ENCODE measurements at places on chromosomes 3 and 15.
A peak's percentile ranks its signal among the peaks of the same experiment; 100 is the strongest.

DNA sequence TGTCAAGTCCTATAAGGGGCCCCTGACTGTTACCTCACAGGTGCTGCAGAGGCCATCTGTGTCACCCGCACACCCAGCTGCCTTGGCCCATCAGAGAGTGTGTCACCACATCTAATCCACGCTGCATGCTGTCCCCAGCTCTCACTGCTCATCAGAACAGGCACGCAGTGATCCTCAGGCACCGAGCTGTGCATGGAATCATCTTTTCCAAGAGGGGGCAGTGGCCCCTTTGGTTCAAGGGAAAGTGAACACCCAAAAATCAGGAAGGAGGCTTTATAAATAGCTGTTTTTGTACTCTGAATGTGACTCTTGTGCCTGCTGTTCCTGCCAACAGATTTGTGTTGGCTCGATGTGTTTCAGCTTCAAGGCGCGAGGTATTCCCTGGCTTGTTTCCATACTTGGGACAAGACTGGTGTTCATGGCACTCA lies 110.3 kb upstream of the ETV5 start:
- DNase-seq = no peak

- DNase-seq = peak; percentile 48
Observed at GRCh38 chr3:177835008-177835407, 637.7 kb upstream of the TBL1XR1 start.

DNA sequence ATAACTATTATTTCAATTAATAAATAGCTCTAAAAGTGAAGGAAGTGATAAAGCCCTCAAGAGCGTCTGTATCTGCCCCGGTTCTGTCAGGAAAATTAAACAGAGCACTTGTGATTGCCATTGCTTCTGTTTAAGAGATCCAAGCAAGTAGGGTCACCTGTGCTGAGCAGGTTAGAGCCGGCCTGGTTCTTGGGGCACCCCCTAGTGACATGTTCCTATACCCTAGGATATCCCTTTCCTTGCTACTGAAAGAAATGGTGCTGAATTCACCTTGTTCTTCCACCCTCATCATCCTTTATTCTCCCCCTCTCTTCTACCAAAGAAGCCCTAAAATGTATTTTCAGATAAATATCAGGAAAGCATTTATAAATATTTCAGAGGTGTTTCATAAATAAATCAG lies 323.5 kb downstream of the RORA start:
- DNase-seq = no peak

GRCh38 chr3:41002104-41002503 lies 197.2 kb upstream of the CTNNB1 start:
- DNase-seq = no peak

DNA sequence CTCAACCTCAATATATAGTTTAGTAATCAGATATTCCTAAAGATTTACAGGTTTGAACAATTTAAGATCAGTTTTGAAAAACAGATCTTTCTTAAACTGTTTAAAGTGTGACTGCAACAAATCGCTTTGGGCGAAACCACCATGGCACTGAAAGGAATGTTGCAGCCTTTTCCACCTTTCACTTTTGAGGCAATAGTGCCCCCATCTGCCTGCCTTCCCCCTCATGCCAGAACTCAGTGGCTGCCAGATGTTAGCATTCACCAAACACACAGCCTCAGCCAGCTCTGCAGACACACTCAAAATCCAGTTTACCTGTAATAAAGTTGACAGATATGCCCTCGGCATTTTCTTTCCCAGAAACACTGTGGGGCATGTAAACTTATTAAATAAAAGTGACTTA lies 3.3 kb downstream of the LYSMD4 start:
- no peak for DNase-seq

- no peak for DNase-seq
Observed at GRCh38 chr15:41042851-41043250, 73.2 kb downstream of the INO80 start.

GRCh38 chr15:51343466-51343865 lies 2.0 kb downstream of the GLDN start:
- DNase-seq = no peak

DNA sequence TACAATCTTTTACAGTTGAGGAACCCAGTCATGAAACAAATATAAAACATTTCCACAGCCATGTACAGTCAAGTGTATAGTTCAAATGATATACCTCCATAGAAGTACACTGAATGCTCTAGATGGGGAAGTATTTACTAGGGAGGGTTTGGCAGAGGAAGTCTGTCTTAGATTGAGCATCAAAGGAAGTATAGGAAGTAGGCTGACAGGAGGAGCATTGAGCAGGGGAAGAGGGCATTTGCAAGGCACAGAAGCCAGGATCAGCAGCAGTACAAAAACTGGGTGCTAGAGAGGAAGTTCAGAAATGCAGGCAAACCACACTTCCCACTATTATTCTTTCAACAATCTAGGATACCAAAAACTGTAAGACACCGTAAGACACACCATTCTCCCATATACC lies 122.6 kb downstream of the ANO10 start:
- DNase-seq = no peak

DNA sequence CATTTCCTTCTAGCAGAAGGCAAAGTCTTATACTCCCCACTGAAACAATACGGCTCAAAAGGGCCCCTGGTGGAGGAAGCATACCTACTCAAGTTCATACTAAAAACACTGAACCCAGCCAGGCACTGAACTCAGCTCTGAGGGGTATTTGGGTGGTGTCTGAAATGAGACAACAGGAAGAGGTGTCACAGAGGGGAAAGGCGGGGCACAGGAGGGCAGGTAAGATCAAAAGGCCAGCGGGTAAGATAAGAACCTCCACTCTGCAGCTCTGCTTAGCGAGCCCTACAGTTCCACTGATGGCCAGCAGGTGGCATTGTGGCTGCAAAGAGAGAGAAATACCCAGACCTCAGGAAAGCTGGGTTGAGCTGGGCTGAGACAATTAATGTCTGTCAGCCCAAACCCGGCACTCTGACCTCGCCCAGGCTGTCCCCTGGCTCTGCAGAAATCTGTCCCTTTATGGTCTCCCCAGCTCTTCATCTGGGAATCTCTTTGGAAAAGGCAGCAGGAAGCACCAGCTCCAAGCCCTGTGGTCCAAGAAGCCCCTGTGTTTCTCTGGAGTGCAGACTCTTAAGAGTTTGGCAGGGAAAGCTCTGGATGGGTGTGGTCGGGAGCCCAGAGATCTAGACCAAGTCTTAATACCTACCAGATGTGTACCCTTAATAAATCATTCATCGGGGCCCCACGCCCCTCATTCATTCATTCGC lies 8.4 kb downstream of the MFGE8 start:
- DNase-seq = no peak

DNA sequence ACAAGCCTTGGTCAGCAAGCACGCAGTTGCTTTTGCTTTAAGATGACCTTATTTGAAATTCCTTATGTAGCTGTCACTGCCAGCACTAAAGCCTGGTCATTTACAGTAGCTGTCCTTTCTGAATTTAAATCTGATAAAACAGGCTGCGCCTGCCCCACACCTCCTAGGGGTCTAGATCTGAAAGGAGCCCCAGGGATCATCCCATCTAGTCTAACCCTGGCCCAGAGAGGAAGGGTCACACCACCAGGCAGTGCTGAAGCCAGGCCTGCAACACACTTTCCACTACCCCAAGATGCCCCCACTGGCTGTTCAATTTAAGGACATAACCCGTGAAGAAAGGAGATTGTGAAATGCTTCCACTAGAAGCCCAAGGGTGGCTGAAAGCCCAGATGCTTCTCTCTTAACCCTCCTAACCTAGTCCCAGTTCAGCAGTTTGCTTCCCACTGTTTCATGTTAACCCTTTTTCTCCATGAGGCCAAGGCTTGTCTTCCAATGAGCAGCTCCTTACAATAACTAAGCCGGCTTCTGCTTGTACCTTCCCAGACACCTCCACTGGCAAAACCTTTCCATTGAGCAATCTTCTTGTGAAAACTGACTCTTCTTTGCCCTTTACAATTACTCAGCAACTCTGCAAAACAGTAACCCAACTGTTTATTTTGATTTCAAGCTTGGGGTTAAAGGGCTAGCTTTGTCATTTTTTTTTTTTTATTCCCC lies 198.9 kb upstream of the LPP start:
- peak; percentile 99 for DNase-seq

- no peak for DNase-seq
Observed at GRCh38 chr3:110430146-110430545, 641.5 kb upstream of the NECTIN3 start.

- DNase-seq = no peak
Observed at GRCh38 chr15:91911844-91912243, 58.3 kb downstream of the SLCO3A1 start.

DNA sequence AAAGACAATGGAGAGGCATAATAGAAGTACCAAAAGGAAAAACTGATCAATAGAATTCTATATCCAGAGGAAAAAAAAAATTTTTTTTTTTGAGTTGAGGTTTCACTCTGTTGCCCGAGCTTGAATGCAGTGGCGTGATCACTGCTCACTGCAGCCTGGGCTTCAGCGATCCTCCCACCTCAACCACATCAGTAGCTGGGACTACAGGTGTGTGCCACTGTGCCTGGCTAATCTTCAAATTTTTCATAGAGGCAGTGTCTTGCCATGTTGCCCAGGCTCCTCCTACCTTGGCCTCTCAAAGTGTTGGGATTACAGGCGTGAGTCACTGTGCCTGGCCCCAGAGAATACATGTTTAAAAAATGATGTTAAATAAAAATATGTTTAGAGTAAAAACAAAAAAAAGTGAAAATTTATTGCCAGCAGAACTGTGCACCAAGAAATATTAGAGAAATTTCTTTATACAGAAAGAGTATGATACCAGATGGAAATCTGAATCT lies 154.3 kb upstream of the ZBTB20 start:
- DNase-seq = no peak

DNA sequence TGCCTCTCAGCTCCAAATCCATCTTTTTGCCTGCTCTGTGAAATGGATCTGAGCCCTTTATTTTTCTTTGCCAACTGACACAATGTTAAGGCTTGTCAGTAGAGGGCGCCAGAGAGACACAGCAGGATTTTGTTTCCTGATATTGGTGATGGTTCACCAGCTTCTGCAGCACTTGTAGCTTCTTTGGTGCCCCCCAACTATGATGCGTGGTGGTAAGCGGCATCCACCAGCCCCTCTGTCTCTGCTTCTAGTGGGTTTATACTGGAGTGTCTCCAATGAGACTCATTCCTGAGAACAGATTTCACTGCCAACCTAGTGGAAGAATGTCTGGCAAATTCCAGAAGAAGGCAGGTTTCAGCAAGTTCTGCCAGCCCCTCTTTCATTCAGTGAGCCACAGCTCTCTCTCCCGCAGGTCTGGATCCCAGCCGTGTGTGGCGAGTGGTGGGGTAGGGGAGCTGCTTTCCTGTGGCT lies 471.9 kb upstream of the FRG2C start:
- no peak for DNase-seq

GRCh38 chr3:191770541-191770940 lies 309.6 kb downstream of the PYDC2 start:
- DNase-seq = no peak

DNA sequence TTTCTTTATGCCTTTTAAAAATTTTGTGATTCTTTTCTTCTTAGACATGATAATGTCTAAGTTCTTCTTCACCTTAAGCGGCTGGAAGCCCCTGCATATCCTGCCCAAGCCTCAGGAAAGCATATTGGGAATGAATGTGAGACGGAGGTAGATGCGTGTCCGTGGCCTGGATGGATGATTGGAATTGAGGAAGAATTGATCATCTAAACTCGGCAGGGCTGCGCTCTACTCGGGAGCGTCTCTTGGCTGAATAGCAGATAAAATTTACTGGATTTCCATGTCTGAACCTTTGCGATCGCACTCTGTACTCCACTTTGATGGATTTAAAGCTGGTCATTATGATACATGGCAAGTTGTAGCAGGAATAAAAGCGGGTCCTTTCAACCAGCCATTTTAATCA lies 406.7 kb upstream of the ONECUT1 start:
- no peak for DNase-seq

DNA sequence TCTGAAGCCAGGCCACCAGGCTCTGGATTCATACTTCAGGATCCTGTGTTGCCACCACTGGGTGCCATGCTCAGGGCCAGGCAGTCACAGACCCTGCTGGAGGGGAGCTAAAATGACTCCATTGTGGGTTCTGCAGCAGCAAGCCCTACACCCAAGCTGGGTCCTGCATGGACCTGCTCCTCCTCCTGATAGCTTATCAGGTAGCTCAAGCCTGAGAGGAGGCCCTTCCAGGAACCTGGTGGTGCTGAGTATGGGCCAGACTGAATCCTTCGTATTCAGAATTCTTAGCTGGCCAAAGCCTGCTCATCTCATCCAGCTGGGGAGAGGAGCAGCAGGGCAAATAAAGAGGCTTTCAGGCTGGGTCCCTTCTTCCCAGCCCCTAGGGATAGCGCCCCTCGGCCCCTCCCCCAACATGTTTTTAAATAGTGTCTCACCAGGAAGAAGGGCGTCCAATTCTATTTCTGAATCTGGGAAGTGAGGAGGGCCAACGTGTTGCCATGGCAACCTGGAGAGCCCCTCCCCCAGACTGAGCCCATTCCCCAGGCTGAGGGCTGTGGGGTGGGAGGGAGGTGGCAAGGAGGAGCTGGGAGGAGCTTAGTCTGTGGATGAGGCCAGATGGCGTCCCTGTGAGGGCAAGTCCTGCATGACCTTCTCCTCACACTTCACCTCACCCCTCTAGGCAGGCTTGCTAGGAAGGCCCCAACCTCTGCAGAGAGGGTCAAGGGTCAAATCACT lies 11.0 kb upstream of the CAMKV start:
- no peak for DNase-seq

DNA sequence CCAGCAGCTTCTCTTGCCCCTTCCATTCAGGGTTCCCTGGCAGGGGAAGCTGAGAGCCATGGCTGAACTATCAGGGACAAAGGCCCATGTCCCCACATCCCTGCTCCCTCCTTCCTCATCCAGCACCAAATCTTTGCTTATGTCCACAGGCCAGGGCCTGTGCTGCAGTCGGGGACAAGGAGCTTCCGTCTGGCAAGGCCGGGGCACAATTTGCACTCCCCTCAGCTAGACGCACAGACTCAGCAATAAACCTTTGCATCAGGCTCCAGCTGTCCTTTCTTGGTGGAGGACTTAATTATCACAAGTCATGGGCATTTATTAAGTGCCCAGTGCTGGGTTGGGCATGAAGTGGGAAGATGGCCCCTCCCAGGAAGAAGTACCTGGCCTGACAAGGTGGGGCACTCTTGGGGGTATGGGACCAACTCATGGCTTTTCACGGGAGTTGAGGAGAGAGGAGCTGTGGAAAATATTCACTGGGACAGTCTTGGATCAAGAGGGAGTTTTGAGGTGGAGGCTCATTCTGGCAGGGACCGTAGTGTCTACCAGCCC lies 4.9 kb downstream of the GNAT1 start:
- no peak for DNase-seq

- DNase-seq = no peak
Observed at GRCh38 chr15:31387092-31387478, 60.5 kb downstream of the KLF13 start.

Data from epithelial cell of proximal tubule (primary cell).